Activated CD8-positive, alpha-beta memory T cell treated with anti-CD3 and anti-CD28 coated beads for 1 hour (primary cell): ENCODE measurements at places on chromosomes 13 and 19.

DNA sequence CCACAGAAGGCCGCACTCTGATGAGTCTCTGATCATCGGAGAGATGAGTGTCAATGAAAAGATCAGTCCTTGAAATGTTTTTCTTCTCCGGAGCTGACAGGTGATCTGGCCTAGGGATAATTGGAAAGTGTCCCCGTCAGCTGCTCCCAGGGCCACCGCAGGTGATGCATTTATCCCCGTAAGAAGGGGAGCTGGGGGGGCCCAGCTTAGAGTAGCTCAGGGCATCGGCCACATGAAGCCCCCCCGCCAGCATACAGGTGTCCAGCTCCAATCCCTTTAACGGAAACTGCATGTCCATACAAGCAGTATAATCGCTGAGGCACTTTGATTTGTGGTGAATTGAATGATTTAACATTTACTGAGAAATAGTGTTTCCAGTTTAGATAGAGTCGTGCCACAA is 27.7 kb downstream of the ATP4B start:
- no peak for DNase-seq

DNA sequence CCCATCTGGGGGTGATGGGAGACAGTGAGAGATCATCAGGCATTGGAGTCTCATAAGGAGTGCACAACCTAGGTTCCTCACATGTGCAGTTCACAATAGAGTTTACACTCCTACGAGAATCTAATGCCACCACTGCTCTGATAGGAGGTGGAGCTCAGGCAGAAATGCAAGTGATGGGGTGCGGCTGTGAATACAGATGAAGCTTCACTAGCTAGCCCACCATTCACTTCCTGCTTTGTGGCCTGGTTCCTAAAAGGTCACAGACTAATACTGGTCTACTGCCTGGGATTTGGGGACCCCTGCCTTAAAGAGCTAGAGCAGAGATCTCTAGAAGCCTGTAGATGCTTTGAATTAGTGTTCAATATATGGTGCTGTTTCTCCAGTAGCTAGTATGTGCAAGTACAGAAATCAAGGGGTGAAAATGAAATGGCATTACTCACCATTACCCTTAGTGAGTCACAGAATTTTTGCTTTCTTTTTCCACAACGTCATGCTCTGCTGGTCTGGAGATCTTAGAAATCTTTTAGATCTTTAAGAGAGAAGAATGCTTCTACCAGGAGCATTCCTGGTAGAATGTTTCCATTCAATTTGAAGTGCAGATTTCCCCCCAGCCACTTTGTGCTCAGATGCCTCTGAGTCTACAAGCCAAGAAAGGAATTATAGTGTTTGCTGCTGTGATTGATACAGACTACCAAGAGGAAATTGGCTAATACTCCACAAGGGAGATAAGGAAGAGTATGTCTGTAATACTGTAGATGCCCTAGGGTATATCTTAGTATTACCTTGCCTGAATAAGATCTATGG is 2301.2 kb downstream of the PCDH9 start:
- no peak for DNase-seq

- DNase-seq: no peak
Measured at GRCh38 chr19:22502766-22503165, 80.6 kb upstream of the ZNF98 start.

GRCh38 chr13:67071918-67072598 is 158.1 kb downstream of the PCDH9 start:
- no peak for DNase-seq

GRCh38 chr19:33339016-33339984 is 34.2 kb upstream of the CEBPG start:
- DNase-seq: no peak

- no peak for DNase-seq
Measured at GRCh38 chr13:34361560-34361959, 543.6 kb downstream of the RFC3 start.

DNA sequence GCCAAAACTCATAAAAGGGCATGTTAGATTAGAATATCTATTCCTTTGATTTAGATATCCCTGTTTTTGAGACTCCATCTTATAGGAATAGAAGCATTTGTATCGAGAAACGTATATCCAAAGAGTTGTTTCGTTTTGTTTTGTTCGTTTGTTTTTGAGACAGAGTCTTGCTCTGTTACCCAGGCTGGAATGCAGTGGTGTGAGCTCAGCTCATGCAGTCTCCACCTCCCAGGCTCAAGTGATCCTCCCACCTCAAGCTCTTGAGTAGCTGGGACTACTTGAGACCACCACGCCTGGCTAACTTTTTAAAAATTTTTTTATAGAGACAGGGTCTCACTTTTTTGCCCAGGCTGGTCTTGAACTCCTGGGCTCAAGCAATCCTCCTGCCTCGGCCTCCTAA is 26.6 kb upstream of the ZMYM5 start:
- DNase-seq: no peak

DNA sequence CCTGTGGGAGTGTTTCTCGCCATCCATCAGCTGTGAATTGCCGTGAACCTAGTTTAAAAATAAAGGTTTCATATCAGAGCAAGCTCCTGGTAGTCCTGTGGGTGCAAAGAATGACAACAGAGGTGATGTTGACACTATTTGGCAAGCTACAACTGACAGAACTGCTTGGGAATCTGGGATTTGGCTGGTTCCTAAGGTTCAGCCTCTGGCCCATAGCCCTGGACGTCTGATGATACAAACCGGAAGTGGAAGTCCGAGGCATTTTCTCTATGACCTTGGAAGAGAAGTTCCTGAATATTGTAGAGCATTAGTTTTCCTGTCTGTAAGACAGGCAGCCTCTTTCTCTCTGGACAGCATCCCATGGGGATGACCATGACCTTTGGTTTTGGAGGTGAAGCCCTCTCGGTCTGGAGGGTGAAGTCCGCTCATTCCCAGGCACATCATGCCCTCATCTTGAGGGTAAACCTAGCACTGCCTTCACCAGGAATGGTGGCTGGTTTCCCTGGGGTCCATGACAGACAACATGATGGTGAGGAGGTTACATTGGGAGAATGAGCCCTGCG is 29.1 kb downstream of the GATAD2A start:
- DNase-seq: no peak

DNA sequence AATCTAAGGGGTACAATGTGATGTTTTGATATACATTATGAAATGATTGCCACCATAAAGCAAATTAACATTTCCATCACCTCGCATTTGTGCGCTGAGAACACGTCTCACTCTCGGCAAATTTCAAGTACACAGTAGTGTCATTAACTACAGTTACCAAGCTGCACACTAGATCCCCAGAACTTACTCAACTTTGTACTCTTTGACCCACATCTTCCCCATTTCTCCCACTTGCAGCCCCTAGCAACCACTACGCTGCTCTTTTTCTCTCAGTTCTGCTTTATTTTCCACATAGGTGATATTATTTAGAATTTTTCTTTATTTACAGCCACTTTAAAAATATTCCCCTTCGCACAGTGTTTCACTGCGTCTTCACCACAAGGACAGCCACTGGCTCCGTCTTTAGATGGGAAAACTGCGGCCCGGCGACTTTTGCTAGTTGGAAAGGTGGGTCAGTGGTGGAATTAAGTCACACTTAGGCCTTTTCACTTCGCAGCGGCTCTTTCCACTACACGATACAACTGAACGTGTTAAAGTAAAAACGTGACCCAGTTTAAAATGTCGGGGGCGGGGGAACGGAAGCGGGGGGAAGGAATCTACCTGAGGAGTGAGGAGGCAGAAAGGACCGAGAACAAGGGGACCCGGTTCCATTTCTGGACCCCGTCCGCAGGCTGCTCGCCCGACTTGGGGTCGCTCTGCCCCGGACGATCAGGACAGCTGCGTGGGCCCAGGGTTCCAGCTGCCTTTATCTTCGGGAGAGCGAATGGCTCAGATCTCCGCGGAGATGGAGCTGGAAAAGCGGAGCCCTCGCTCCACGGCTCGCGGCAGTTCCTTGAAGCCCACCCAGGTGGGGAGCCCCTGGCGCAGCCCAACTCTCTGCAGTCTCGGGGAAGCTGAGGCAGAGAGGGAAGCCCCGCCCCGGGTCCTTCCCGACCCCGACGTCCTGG is 486.1 kb downstream of the UQCRFS1 start:
- no peak for DNase-seq

- no peak for DNase-seq
Measured at GRCh38 chr13:103852036-103852435, 785.8 kb upstream of the SLC10A2 start.

DNA sequence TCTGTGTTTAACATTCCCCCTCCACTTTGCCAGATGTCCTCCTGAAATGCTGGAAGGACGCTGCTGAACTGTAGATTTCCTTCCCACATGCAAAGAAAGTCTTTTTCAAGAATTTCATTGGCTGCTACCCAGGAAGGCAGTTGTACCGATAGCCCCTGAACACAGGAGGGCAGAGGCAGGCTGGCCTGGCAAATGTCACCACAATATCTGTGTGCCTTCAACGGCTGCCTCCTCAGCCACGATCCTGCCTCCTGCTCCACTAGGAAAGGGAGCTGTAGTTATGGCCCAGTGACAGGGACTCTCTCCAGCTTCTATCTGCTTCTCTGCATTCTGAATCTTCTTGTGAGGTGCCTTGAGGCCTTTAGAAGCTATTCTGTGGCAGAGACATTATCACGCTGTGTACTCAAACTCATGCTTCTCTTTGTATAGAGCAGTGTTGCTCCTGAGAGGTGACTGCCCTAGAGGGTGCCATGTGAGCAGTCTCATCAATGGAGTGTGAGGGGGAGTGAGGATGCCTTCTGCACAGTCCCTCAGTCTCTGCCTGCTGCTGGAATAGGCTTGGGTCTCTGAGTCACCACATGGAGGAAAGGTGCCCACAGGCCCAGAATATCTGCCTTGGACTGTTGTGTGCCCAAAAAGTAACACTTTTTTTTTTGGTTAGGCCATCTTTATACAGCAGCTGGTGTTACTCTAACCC is 279.8 kb downstream of the DNAJC15 start:
- DNase-seq: no peak

DNA sequence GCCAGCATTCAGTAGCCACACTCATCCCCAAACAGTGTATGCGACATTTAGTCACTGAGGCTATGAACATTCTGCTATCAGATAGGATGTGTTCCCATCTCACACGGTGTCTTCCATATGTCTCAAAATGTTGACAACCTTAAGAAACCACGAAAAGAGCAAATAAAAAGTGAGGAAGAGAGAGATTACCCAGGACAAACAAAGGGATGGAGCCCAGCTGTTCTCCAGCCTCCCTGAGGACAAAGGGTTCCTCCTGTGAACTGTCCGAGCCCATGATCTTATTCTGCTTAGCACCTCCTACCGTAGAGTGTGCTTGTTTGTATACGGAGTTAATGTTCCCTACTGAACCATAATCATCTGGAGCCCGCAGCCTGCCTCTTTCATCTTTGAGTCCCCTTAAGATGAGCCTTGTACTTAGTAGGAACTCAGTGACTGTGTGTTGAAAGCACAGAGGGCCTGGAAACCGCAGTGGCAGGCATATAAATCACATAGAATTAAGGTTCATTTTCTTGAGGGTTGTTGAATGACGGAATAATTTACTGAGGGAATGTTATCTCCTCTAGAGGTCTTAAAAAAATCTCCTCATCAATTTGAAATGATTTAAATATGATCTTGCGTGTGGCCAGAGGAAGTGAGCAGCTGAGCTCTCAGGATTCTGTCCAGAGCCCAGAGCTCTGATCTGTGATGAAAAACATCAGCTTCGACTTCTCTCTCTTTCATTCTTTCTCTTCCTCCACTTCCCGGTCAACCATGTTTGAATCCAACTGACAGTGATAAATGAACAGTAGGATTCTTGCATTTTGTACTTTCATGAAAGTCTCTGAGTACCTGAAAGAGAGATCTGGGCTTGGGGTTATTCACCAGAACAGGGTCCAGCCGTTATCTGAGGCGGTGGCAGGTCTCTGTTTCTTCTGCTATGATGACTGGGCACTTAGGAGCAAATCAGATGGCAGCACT is 200.5 kb downstream of the KLF5 start:
- no peak for DNase-seq

DNA sequence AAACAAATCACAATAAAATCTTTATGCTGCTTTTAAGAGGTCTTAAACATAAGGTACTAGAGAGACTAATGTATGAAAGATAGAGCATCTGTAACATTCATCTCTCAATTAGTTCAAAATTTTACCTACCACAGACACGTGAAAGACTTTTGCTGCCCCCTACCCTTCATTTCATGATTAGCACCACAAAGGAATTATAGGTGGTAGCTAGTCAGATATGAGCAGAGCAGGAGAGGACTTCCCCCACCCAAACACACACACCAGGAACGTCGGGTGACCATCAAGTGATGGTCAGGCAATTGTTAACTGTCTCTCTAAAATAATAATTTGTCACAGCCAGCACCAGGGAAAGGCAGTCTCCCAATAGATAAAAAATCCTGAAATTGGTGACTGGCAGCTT is 1531.7 kb upstream of the SPRY2 start:
- DNase-seq: no peak

DNA sequence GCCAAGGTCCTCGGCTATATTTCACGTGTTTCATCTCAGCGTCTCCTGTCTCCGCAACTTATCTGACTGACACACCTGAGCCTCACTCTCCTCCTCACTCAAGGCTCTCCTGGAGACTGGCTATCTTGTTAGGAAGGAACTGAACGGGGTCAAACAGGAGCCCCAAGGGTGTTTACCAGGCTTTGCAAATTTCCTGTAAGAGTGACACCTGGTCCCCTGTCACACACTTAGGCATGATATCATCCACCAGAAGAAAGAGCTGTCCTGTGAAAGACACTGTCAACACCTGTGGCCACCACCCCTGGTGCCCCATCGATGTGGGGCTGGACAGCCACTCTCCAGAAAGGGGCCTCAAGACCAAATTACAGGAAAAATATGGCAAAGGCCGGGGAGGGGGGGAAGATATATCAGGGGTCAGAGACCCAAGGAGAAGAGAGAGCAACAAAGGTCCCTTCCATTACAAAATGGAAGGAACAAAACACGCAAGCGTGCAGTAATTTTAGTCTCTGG is 2.9 kb downstream of the CD70 start:
- DNase-seq: no peak

- DNase-seq: no peak
Measured at GRCh38 chr13:46165485-46166223, 16.3 kb downstream of the LCP1 start.

- DNase-seq: no peak
Measured at GRCh38 chr19:34734537-34735103, 577 bp downstream of the ZNF181 start.
